ENCODE measurements at places on chromosomes 2 and 18.

- no peak for DNase-seq
Measured at GRCh38 chr2:105760191-105760590, 15.5 kb downstream of the NCK2 start.

GRCh38 chr2:232882505-232883115 lies 12.5 kb downstream of the SNORC start:
- DNase-seq, result no peak

GRCh38 chr2:19256121-19256601 lies 102.3 kb downstream of the OSR1 start:
- DNase-seq, result no peak

DNA sequence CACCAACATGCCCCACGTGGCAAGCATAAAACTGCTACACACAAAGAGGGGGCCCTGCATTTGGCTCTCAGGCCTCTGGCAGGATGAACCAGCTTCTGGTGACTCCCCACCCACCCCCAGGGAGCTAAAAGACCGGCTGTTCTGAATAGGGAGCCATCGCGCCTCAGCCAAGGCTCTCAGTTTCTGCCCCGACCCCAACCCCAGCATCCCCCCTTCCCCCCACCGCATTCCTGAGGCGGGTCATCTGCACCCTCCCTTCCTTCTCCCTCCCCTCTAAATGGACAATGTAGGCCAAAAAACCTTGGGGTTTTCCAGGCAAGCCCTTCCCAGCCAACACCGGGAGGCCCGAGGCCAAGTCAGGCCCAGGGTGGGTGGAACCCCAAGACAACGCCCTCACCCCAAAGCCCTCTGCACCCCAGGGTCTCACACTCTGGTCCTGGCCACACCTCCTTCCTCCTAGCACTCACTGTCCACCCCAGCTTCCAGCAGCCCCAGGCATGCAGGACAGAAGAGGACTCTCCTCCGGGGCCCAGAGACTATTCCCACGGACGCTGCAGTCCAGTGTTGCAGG lies 5.7 kb downstream of the CYP26B1 start:
- no peak for DNase-seq

DNA sequence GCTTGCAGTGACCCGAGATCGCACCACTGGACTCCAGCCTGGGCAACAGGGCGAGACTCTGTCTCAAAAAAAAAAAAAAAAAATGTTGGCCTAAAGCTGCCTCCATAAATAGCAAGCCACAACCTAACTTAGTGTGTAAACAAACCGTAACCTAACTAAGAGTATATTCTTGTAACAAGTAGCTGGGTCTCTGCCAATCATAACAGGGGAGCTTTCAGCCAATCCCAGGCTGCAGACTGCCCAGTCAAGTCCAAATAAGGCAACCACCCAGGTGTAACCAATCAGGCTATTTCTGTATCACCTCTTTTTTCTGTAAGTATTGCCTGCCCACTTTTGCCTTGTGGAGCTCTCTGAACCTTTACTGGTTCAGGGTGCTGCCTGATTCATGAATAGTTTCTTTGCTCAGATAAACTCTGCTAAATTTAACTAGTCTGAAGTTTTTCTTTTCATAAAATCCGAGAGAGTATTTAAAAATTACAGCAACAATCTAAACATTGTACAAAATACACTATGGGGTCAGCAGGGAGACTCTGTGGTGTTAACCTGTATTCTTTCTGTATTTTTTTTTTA lies 4.5 kb downstream of the PSTPIP2 start:
- peak; percentile 84 for DNase-seq

DNA sequence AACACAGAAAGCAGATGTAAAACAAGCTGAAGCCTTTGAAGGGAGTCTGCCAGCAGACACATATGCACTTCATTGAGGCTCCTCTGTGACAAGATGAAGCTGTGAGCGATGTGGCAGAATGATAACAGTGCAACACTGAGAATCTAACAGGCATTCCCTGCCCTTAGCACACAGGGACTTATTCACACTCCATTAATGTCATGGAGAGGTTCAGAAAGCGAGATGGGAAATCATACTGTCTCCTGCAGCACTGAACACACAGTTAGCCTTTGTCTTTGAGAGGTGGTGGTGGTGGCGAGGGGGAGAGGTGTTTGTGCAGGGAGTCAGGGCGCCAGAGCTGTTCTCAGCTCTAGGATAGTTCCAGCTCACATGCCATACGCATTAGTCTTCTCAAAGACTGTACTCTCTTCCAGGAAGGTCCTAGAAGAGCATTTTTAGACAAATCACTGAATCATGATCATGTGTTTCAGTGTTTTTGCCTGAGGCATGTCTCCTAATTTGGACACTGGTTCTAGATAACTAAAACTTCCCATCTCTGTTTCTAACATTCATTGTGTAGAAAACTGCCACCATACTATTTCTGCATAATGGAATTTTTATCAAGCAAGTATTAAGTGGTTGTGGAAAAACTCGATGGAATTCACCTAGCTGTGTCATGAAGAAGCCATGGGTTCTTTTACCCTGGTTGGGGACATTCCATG lies 93.5 kb upstream of the ITGB6 start:
- no peak for DNase-seq

DNA sequence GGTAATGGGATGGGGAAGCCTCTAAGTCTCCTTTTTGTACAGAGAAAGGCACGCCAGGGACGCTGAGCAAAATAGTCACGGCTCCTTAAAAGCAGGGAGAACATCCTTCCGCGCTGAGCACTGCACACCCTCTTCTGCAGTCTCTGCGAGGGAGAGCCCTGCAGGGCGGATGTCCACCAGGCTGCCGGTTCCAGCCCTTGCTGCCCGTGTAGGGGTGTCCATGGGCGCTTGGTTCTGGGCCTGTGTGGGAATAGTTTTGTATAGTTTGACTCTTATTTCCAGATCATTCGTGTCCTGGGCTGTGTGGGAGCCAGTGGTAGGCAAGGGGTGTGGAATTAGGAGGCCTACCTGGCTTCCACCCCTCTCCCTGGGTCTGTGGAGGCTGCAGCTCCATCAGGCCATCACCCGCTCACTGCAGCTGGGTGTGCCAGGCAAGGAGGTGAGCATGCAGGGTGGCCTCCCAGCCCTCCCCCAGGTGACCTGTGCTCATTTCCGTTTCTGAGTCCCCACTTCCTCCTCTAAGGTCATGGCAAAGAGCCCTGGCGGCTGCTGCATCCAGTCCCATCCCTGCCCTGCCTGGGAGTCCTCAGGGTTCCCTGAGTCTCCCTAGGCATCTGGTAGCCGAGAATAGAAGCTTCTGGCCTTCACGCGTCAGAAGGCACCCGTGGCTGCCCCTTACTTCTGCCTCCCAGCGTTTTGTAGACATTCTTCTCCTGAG lies 202.6 kb downstream of the LDLRAD4 start:
- DNase-seq, result no peak

GRCh38 chr2:224781400-224781799 lies 65.2 kb upstream of the CCDC195 start:
- no peak for DNase-seq

GRCh38 chr18:50969448-50969847 lies 1.6 kb downstream of the ELAC1 start:
- DNase-seq, result peak; percentile 37
